ENCODE measurements at places on chromosomes 3 and 15.

DNA sequence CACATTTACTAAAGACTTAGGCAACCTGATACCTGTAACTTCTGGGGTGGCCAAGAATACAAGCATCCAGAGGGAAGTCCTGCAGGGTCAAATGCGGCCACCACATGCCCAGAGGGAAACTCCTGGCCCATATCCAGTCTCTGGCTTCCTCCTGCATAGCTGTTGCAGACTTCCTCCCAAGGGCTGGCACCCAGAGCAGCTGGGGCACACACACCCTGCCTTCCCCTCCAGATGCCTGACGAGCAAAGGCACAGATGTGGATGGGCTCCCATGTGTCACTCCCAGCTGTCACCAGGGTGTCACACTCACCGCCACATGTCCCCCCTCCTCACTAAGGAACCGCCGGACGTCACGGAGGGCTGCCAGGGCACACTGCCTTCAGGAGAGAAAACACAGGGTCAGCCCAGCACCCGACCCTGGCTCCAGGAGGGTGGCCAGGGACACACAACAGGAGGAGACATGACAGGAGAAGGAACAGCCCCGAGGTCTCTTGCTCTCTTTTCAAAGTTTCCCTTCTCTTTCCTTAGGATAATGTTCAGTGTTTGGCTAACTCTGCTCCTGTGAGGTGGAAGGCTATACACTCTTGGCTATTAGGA is 13.2 kb downstream of the PFKFB4 start:
- no peak for DNase-seq

DNA sequence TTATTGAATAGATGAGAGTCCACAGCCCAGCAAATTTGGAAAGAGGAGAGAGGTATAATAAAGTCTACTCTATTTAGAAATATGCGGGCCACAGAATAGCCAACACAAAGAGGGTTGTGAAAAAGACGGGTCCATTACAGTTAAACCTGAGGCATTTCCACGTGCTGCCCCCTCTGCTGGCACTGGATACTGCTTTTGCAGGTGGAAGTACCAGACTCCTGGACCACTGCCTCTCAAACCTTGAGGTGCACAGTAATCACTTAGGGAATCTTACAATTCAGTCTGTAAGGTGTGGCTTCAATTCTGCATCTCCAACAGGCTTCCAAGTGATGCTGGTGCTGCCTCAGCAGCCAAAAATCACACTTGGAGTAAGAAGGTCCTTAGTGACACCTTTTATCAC is 3.0 kb upstream of the TFDP2 start:
- DNase-seq = no peak

DNA sequence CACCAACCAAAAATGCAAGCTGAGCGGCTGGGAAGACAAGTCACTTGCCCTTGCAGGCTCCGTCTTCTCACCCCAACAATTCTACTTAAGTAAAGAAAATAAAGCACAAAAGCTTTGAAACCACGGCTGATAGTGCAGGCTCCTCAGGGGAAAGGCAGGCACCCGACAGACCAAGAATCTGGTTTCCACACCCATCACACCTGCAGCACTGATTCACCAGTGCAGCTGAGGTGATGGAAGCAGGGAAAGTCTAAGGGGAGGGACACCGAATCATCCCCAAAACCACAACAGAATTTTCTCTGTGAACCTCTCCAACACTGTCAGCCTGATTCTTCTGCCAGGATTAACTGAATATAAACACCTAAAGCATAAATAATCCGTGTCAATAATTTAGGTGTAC is 62.0 kb upstream of the NSMCE3 start:
- no peak for DNase-seq

DNA sequence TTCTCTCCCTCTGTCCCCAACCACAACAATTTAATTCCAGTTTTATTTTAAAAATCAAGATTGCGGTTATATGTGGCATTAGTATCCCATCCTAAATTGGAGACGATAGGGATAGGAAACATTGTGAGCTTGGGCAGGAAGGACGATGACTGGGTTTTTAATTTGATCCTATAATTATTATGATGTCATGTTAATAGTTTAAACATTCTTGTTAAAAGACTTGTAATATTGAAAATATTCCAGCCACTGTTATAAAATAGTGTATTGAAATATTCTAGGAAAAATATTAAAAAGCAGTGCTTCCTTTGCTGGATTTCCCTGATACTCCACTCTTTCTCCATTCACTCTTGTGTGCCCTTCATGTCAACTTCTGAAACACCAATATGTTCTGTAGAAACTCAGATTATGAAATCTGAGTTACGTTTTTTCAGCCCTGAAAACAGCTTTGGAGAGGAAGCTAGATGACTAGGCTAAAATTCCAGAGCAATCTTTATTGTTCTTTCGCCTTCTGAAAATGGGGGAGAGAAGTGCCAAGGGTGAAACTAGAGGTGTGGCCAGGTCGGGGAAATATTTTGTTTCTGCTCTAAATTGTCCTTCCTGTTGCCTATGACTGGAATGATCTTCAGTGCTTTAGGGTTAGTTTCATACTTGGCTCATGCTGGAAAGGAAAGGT is 46.1 kb upstream of the MAP3K13 start:
- DNase-seq = no peak

GRCh38 chr3:126017362-126017761 is 48.4 kb downstream of the ROPN1B start:
- no peak for DNase-seq

- DNase-seq = no peak
Measured at GRCh38 chr15:96340348-96340597, 9.8 kb downstream of the NR2F2 start.

DNA sequence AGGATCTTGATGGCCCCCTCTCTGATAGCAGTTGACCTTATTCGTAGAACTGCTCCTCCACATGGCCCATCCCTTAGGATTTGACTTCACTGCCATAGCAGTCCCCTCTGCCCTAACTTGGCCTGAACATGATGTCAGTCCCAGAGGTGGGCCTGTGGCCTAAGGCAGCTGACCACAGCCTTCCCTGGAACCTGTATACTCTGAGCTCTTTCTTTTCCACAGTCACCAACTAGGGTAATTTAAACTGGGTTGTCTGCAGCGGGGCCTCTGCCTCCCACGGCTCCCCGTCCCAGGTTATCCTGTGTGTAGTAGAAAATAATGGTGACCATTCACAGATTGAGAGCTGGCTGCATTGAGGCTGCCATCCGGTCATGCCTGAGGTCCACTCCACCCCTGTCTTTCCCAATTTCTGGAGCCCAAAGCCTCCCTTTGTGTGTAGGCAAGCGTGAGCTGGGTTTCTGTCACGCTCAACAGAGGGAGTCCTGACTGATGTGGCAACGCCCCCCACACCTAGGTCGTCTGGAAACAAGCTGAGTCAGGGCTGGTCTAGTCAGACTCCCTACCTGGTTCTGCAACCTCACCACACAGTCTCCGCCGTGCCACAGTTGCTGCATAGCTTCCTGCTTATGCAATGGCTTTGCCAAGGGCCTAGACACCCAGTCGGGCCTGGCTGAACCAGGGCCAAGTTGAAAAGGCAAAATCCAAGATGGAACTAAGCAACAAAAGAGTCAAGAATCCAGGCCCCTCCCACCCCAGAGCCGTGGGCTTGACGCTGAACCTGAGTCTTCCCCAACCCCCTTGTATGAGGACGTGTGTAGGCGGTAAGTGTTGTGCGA is 284.5 kb downstream of the XXYLT1 start:
- no peak for DNase-seq

- DNase-seq = no peak
Measured at GRCh38 chr3:185934767-185935464, 2.9 kb downstream of the TRA2B start.

GRCh38 chr15:70062321-70062956 is 35.3 kb downstream of the TLE3 start:
- DNase-seq = no peak

DNA sequence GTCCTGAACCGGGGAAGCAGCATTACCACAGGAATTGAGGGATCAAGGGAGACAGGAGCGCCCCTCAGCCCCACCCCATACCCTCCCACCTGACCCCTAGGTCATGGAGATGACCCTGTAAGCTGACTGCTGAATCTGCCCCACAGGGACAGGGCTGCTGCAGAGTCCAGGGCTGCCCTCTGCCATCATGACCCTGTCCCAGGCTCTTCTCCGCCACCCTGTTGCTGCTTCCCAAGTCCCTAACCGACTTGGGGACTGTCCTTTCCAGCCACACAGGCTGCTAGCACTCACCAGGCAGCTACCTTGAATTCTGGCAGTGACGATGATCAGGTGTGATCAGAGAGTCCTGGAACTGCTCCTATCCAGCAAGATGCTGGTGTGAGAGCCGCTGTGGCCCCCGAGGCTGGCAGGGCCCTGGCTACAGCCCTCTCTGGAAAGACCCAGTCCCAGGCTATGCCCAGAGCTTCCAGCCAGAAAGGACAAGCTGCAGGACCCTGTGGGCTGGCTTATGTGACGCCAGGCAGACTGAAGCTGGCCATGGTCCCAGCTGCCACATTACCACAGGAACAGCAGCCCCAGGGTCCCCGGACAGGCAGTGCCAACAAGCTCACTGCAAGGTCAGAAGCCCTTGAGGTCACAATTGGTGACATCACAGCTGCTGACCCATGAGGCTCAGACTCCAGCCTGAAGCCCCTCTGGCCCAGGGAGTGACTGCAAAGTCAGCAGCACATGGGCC is at the start of gene C3orf22:
Gene C3orf22, minus strand, starts transcription at position 597 of the 736 bp plus-strand sequence. CDS start 5,542 bp downstream, outside the sequence.
- no peak for DNase-seq

DNA sequence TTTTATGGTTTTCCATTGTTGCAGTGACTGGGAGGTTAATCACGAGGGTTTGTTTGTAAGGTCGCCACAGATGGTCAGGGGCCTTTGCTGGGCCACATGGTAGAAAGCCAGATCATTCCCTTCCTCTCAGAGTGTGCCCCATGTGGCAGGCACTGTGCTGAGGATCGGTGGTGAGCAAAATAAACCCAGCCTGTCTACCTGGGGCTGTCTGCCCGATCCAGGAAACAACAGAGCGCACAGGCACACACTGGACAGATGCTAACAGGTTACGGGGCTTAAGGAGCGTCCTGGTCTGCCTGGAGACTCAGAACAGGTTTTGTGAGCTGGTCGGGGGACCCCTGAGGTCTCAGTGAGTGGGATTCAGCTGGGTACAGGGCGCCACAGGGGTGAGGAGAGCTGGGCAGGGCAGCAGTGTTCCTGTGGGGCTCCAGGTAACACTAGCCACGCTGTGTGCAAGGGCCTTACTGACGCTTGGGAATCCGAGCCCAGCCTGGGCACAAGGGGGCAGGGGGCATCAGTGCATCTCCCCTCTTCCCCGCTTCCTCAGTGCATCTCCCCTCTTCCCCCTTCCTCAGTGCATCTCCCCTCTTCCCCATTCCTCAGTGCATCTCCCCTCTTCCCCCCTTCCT is 136.4 kb downstream of the DNAJB8 start:
- DNase-seq = no peak

DNA sequence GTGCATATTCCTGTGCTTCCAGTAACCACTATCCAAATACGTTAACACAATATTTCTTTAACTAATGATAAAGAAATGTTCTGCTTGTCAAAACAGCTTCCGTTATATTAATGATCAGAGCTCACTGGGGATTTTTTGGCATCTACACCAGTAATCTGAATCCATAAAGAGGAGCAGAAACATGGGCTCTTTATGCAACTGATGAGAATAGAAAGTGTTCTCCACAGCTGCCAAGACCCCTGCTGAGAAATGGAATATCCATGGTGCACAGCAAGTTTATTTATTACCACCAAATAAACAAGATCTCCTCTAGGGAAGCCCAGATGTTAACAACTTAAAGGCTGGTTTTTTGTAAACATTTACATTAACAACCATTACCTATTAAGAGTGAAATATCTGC is 54.5 kb downstream of the ALDH1A2 start:
- DNase-seq = no peak

DNA sequence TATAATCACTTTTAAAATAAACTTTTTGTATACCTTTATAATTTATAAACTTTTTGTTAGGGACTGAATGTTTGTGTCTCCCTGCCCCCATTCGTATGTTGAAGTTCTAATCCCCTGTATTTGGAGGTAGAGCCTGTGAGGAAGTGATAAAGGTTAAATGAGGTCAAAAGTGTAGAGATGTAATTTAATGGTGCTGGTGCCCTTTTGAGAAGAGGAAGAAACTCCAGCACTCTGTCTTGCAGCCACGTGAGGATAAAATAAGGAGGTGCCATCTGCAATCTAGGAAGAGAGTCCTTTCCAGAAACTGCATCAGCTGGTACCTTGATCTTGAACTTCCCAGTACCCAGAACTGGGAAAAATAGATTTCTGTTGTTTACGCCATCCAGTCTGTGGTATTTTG is 106.1 kb upstream of the RGMA start:
- DNase-seq = no peak

- DNase-seq = no peak
Measured at GRCh38 chr3:58101499-58102389, 93.5 kb downstream of the FLNB start.

GRCh38 chr3:134939978-134940377 is 144.9 kb downstream of the EPHB1 start:
- DNase-seq = no peak

DNA sequence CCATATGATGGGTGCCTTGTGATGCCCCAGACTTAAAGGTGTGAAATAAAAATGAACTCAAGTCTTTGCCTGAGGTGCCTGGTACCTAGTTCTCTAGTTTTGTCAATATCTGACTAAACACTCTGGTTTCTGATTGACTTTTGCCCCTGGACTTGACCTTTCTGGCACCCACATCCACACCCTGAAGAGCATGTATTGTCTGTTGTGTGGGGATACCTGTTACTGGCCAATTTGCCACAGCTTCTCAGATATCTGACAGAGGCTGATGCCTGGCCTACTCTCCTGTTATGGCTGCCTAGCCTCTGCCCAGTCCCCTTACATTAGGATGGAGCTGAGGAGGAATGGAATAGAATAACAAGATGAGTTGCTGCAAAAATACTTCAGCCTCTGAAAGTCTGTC is 3.6 kb downstream of the ZBTB38 start:
- DNase-seq = no peak

DNA sequence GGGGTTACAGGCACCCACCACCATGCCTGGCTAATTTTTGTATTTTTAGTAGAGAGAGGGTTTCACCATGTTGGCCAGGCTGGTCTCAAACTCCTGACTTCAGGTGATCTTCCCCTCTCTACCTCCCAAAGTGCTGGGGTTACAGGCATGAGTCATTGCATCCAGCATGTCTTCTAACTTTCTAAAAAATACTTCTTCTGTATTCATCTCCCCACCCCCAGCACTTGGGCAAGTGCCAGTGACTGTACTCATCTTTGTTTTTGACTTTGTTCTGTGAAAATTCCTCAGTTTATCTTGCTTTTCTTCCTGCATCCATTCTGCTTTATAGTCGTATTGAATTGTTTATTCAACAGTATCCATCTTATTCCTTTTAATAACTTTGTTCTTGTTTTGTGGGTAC is 47.6 kb downstream of the ARIH1 start:
- no peak for DNase-seq

DNA sequence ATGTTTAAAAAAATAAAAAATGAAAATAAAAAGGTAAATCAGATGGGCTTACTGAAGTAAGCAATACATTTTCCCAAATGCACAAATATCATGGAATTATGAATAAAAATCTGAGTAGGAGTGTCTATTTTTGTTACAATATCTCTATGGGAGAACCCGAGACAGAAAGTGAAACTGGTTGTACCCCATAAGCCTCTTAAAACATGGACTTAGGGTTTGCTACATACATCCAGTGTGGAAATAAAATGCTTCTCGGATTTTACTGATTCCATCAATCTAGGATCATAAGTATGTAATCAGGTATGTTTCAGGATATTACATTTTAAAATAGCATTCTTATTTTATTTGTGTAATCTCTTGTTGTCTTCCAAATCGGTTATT is 177.8 kb upstream of the CDIN1 start:
- DNase-seq = no peak

- DNase-seq = no peak
Measured at GRCh38 chr15:83665480-83665879, 11.6 kb downstream of the ADAMTSL3 start.

GRCh38 chr3:192957441-192958021 is 39.9 kb upstream of the MB21D2 start:
- DNase-seq = no peak

- no peak for DNase-seq
Measured at GRCh38 chr15:49848807-49849206, 228.0 kb downstream of the DTWD1 start.
